Lung microvascular endothelial cell (primary cell): ENCODE measurements at places on chromosomes 5 and 9.

DNA sequence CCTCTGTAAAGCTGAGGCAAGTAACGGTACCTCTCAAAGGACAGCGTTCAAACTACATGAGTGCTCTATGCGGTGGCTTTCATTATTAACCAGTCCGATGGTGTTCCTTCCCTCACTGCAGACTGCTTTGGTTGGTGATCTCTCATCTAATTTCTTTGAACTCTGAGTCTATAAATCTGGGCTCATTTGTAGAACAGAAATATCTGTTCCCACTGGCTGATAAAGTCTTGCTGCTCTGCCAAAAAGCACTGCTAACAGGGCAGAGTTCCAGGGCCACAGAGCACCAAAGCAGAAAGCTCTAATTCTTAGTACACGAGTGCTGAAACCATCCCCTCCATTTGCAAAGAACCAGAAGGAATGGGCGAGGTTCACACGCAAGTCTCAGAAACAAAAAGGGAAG, 81.9 kb downstream of the MED27 start:
- no peak for DNase-seq

- DNase-seq: peak; percentile 35
Observed at GRCh38 chr5:131324303-131324702, 60.5 kb downstream of the CDC42SE2 start.

DNA sequence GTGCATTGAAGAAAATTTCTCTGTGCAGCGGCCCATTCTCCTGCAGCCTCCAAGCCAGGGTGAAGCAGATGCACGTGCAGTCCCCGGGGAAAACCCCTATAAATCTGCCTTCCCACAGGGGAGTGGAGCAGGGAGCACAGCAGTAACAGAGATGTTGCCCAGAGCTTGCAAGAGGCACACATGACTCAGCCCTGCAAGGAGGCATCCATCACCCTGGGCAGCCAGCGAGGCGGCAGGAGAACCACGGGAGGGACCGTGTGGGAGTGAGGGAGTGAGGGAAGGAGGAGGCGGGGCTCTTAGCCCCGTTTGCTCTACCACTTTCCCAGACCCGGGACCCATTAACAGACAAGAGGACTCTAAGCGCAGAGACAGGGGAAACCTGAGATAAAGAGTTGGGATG, 96.2 kb upstream of the ARAP3 start:
- no peak for DNase-seq

DNA sequence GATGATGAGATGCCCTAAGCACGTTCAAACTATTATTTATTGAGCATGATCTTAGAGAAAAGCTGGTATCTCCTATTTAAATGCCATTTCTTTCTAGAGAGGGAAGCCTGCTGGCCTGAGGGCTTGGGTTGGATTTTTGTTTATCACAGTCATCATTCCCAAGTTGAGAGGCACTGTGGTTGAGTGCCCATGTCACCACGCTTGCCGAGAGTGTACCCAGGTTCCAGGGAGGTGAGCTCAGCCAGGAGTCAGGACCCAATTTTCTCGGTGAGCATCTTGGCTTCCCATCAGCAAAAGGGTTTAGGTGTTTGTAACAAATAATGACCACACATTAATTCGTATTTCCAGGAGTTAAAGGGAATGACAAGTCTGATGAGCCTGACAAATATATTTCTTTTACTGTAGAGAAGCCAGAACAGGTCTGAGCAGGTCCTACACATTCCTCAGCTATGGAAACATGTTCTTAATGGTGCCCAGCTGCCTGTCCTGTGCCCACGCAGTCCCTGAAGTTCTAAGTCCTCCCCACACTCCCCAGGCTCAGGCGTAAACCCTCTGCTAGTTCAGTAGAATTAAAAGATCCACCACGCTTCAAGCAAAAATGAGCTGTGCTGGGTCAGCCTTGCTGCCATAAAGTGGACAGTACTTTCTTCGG, 258.9 kb upstream of the IRX2 start:
- no peak for DNase-seq

DNA sequence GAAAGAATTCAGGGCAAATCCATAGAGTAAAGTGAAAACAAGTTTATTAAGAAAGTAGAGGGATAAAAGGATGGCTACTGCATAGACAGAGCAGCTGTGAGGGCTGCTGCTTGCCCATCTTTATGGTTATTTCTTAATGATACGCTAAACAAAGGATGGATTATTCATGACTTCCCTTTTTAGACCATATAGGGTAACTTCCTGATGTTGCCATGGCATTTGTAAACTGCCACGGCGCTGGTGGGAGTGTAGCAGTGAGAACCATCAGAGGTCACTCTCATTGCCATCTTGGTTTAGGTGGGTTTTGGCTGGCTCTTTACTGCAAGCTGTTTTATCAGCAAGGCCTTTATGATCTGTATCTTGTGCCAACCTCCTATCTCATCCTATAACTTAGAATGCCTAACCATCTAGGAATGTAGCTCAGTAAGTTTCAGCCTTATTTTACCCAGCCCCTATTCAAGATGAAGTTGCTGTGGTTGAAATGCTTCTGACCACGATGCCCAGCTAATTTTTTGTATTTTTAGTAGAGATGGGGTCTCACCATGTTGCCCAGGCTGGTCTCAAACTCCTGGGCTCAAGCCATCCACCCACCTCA, 42.1 kb downstream of the RFK start:
- no peak for DNase-seq

DNA sequence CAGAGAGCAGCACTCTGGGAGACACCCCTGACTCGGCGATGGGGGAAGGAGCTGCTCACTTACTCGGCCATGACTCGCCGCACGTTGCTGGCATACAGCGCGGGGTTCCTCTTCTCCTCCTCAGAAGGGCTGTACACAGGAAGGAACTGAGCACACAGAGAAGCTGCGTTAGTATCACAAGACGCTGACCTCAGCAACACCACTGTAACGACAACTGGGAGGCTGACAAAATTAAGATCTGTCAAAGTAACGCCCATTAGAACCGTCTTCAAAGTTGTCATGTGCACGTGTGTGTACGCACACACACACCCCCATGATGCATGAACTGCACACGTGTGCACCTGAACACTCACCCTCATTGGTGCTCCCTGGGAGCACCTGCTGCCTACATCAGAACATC, 32.1 kb upstream of the SLC6A3 start:
- peak; percentile 47 for DNase-seq

DNA sequence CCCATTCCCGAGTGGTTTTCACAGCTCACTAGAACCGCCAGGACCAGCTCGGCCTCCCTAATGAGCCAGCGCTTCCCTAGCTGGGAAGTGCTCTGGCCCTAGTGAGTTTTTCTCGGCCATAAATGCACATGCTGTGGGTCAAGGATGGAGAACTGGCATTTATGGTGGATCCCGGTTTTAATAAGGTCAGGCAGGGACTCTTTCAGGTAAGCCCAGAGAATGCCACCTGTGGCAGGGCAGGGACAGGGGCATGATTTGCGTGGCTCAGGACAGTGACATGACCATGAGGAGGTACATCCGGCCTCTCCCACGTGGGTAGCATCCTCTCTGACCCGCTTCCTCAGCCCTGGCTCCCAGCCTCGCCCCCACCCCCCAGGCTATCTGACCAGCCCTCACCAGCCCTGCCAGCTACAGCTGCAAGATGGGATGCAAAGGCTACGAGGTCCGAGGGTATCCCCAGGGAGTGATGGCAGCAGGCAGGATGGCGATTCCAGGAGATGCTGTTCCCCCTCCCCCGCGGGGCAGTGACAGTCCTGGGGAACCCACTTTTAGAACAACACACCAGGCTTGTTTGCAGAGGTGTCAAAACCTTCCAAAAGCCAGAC, 60.3 kb upstream of the ADAMTS2 start:
- DNase-seq: no peak

DNA sequence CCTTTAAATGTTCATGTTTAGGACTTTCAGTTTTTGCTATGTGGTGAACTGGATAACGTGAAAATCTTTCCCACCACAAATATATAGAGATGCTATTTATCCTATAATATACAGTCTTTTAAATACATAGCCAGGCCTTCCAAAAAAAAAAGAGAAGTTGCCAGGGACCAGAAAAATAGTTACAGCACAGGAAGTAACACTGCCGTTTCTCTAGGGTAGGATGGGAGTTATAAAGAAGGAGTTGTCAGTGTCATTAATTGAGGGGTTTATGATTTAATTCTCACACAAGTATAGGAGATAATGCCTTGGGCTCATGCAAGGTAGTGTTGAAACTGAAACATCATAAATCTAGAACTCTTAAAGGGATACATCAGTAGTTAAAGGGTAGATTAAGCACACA, 83.9 kb downstream of the LRRC70 start:
- DNase-seq: peak; percentile 12

- peak; percentile 24 for DNase-seq
Observed at GRCh38 chr9:98248737-98249474, 6.5 kb downstream of the TBC1D2 start.

- DNase-seq: no peak
Observed at GRCh38 chr5:103424453-103425205, 138.0 kb downstream of the NUDT12 start.

- no peak for DNase-seq
Observed at GRCh38 chr5:130198927-130199326, 294.7 kb downstream of the CHSY3 start.

GRCh38 chr9:109868207-109868606, 88.2 kb downstream of the PALM2AKAP2 start:
- no peak for DNase-seq

DNA sequence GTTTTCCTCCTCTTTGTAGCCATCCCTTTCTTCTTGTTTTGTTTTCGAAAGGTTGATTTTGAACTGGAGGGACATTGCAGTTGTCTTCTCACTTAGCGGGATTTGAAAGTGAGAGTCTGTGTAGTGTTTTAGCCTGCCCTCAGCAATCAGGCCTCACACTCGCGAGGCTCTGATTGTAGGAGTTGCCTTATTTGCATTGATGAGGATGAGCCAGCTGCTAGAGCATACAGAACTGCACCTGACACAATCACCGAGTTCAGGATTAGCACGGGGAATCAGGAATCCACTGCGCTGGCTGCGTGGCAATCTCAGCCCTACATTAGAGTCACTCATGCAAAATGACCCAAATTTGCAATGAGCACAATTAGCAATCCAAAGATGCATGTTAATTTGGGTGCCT, 122.5 kb upstream of the TMEM161B start:
- no peak for DNase-seq

DNA sequence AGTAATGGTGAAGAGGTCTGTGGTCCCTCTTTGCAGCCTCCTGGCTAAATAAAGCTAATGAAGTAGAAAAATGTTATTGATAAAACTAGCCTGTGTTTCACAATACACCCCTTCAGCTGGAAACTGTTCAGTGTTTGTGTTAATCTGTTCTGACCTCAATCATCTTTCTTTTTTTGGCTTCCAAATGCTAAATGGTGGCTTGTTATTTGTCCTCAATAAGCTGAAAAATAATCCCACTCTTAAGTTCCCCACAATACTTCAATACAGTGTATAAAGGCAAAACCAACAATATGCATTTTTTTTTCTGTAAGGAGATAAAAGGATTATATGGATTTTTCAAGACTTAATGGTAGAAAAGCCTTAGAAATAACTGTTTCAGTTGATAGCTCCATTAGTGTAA, 560.5 kb downstream of the TUSC1 start:
- no peak for DNase-seq

- peak; percentile 71 for DNase-seq
Observed at GRCh38 chr9:98255061-98255577, 330 bp downstream of the TBC1D2 start.

DNA sequence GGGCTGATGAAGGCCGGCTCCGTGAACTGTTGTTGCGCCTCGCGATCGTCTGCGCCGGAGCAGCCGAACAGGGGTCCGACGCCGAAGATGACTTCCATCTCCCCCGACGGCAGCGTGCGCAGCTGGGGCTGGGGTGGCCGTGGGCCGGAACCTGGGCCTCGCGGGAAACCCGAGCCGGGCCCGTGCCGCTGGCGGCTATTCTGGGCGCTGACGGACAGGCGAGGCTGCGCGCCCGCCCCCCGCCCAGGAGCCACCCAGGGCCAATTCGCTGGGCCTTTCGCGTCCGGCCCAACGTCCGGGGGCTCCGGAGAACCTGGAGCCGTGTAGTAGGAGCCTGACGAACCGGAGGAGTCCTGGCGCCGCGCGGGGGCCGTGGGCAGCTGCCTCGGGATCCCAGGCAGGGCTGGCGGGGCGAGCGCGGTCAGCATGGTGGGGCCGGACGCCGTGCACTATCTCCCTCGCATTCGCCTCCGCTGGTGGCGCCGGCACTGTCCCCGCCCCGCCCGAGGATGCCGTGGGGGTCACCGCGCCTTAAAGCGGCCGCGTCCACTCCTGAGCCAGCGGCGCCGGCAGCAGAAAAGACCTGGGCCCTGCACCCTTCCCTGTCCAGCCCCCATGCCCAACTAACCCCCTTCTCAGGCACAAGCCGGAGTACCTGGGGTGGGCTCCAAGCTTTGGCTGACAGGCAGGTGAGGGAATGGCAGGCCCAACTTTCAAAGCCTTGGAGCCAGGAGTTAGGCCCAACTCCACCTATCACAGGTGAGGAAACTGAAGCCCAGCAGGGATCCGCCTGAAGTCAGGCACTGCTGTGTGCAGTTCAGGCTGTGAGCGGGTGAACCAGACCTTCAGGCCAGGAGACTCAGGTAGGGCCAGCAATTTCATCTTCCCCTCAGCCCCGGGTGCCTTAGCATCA, at the start of gene PROB1:
TSS of gene PROB1 (minus strand) at position 451 of the 913 bp plus-strand sequence. CDS start at position 428, 23 bp downstream.
- DNase-seq: peak; percentile 57

GRCh38 chr9:133731876-133732638, 6.1 kb downstream of the SARDH start:
- peak; percentile 57 for DNase-seq

DNA sequence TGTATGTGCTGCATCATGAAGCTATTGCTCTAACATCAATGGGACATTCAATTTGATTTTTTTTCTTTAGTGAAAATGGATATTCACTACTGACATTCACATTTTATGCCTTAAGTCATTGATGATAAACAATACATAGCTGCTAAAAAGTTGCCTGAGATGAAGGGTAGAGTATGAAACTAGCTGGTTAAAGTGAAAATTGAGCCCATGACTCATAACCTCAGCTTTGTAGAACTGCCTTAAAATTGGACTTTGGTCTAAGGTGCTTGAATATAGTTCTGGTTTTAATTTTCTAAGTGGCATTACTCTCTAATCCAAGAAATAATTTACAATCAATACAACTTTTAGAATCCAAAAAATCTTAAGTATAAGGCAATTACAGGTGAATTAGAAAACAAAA, 740.4 kb upstream of the RIOK2 start:
- no peak for DNase-seq

GRCh38 chr9:136132512-136133050, 13.9 kb upstream of the TMEM250 start:
- DNase-seq: no peak

DNA sequence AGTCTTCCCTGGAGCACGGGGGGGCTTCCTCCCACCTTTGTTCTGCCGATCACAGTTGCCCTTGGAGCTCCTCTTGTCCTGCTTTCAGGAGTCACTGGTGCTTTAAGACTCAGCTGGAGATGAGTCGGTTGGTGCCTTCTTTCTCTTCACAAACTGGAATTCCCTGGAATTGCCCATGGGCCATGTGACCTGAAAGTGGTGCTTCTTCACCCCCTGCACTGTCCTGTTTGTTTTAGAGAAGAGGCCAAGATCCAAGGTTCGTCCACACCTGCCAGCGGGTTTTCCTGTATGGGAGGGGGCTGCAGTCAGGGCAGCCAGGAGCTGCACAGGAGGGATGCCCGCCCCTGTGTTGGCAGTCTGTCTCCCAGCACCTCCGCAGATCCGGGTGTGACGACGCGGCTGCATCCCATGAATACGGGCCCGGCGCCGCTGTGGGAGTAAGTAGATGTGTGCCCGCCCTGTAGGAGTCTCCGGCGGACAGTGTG, 9.5 kb upstream of the MRPS2 start:
- no peak for DNase-seq
